ENCODE measurements at places on chromosomes 7 and 10.

DNA sequence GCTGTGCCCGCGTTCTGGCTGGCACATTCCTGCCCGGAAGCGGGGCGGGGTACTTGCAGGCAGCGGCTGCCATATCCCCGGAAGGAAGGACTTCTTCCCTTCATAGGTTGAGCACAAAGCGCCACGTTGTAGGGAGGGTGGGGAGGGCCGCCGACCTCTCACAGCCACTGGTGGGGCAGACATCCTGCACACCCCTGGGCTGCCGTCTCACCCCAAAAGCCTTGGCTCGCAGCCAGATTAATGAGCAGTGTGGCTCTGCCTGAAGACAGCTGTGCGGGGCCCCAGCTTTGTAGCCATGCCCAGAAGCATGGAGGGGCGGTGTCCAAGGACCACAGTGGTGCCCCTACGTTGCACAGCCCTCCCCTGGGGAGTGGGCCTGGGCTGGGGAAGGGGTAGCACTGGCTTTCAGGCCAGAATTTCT lies 54.3 kb upstream of the DPYSL4 start:
- DNase-seq = peak; percentile 6

- DNase-seq = no peak
Measured at GRCh38 chr7:46233585-46234329, 312.7 kb upstream of the IGFBP3 start.

- DNase-seq = no peak
Measured at GRCh38 chr10:5710859-5711258, 26.2 kb downstream of the TASOR2 start.

GRCh38 chr10:120972259-120972658 lies 121.1 kb downstream of the WDR11 start:
- DNase-seq = no peak

- no peak for DNase-seq
Measured at GRCh38 chr10:120335553-120335952, 121.5 kb upstream of the PLPP4 start.

DNA sequence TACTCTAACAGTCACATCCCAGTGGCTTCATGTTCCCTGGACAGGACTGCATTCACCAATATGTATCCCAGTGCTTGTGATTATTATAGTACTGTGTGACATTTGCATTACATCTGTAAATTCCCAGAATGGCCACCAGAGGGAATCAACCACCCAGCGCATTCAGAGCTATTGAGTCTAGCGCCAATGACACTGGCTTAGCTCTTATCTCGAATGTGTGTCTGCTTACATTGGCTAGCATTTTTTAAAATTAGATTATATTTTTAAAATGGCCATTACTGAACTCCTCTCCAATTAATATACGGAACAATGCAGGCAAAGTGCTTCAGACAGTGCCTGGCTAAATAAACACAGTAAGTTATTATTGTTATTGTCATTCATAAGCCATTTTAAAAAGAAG lies 36.3 kb downstream of the TRIL start:
- DNase-seq = peak; percentile 74

DNA sequence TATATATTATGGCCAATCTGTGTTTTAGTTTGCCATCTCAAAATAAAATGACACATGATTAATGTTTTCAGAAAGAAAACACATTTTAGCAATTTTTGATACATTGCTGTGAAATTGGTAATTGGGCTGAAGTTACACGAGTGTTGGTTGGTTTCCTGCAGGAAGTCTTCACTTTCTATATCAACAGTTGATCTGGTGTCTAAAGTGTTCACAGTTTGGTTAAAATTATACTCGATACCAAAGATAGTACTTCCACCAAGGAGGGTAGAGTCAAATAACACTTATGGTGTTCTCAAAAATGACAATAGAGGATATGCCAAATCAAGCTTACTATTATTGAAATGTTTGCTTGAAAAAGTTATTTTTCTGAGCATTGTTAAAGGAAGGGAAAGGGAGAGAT lies 120.3 kb upstream of the GLCCI1 start:
- no peak for DNase-seq

GRCh38 chr7:2640846-2641316 lies 9.1 kb downstream of the TTYH3 start:
- no peak for DNase-seq

- DNase-seq = no peak
Measured at GRCh38 chr10:59376846-59377245, 14.5 kb upstream of the FAM13C start.

DNA sequence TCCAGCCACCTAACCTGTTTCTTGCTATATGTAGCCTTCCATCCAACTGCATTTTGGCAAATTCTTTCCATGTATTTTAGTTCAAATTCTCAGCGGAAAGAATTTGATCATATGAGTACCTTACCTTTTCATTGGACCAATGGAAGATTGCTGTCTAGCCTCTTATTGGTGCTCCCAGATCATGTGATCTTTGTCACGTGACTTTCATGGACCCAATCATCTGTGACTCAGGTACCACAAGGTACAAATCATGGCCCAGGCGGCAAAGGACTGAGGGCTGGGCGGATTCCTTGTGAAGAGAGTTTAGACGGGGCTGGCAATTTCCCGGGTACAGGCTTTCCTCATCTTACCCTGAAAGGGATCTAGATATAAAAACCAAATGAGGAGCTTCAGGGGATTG lies 85.9 kb upstream of the TBX20 start:
- no peak for DNase-seq

DNA sequence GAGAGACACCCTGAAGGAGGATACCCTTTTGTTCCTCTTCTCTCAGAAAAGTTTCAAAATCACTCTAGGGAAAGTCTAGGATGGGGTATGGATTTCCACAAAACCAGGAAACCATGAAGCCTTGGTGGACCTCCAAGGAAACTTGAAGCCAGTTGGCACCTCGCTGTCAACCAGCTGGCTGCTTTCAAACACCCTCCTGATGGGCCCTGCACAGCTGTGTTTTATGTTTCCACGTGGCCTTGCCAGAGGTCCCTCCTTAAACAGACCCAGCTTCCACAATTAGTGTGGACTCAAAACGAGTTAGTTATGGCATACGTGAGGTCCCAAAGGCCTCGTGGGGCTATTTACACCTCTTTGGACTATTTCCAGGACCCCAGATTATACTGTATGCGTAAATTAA lies 5.9 kb downstream of the PPP1R3A start:
- no peak for DNase-seq

DNA sequence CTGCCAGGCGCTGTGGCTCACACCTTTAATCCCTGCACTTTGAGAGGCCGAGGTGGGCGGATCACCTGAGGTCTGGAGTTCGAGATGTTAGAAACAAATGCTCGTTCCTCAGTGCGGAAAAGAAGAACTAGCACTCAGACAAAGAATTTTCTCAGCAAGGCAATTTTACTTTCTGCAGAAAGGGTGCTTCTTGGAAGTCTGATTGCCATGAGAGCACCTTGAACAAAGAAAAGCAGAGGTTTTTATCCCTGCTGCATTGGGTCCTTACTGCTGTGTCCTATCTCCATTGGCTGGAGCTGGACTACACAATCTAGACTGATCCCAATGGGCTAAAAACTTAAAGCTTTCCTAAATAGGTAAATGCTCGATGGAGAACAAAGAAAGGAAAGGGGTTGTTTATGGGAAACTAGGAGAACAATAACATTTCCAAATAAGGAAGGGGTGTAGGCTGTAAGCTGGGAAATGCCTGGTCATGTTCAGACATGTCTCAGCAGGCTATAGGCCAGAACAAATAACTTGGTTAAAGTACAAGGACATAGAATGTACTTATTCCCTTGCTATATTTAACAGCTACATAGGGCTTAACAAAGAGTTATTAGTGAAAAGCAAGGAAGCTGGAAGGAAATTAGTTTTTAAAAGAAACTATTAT lies 26.1 kb upstream of the ACTR3B start:
- peak; percentile 32 for DNase-seq

- no peak for DNase-seq
Measured at GRCh38 chr10:63645195-63645594, 124.0 kb downstream of the REEP3 start.

DNA sequence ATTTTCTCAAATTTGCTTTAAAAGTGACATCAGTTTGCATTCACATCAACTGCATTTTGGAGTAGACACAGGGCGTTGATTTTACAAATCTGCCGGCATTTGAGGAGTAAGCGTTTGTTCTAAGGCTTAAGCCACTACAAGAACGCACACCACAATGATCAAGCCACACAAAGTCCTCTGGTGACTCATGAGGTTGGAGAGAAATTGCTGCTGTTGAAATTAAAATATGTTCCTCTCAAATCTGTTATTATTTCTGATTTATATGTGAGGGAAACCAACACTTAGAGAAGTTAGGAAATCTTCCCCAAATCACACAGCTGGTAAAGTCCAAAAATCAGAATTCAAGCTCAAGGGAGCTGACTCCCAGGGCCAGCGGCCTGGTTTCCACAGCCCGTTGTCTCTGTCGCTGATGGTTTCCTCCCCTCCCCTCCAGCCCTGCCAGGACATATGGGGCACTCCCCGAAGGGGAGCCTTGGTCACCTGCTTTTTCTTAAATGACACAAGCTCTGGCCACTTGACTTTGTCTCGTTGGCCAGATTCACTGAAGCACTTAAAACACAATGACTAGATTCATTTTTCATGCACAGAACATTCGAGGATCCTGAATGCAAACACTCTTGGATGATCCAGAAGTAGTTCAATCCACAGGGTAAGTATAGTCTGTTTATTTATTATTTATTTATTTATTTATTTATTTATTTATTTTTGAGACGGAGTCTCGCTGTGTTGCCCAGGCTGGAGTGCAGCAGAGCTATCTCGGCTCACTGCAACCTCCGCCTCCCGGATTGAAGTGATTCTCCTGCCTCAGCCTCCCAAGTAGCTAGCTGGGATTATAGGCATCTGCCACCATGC lies 29.2 kb upstream of the KLF6 start:
- DNase-seq = no peak

DNA sequence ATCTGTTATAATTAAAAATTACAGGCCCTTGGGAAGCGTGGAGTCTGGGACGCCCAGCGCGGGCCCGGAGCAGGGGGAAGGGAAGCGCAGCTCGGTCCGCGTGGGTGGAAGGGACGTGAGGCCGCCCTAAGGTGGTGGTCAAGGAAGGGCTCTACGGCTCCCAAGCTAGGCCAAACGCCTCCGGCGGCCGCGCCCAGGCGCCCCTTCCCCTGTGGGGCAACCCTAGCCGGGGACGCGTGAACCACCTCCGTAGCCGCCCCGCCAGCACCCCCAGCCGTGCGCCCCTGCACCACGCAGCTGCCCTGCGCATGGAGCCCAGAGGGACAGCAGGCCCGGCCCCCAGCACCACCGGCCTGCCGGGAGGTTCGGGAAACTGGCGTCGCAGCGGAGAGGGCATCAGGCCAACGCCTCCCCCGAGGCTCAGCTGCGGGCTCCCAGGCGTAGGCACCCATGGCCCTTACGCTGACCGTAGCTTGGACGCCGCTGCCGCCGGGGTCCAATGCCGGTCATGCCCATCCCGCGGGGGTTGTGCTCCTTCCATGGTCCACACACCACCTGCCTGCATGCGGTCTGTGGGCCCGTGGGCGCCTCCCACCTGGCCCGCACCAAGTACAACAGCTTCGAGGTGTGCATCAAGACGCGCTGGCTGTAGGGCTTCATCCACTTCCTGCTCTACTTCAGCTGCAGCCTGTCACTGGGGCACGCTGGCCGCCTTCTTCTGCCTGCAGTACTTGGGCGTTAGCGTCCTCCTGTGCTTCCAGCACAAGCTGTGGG lies 166.7 kb downstream of the SEPTIN7 start:
- no peak for DNase-seq

- no peak for DNase-seq
Measured at GRCh38 chr7:121604627-121605316, 208.7 kb upstream of the FAM3C start.

DNA sequence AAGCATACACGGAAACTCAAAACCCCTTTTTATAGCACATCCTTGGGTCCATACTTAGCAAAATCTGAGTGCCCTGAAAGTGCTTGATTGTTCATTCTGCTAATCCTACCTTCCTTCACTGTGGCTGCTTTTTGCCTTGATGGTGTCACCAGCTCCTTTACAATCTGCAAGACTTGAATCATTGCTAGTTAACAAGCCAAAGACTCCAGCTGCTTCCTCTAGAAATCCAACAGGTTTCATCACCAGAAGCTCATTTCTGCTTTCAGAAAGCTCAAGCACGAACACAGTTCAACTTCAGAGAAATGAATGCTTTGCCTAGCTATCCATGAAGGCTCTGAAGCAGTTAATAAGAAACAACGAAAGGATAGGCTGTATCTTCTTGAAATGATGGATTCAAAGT lies 38.0 kb downstream of the USP6NL start:
- no peak for DNase-seq

GRCh38 chr10:19592276-19592675 lies 224.0 kb upstream of the PLXDC2 start:
- DNase-seq = peak; percentile 94

- DNase-seq = peak; percentile 93
Measured at GRCh38 chr7:100247152-100247757, 27.5 kb downstream of the PVRIG start.

GRCh38 chr7:99618726-99619125 lies 2.0 kb downstream of the ZSCAN25 start:
- DNase-seq = peak; percentile 72

GRCh38 chr7:90271753-90272152 lies 26.8 kb downstream of the CFAP69 start:
- peak; percentile 1 for DNase-seq

- no peak for DNase-seq
Measured at GRCh38 chr10:112778579-112778978, 171.5 kb upstream of the TCF7L2 start.
